H1 (cell line): ENCODE measurements at places on chromosomes 1 and 21.

DNA sequence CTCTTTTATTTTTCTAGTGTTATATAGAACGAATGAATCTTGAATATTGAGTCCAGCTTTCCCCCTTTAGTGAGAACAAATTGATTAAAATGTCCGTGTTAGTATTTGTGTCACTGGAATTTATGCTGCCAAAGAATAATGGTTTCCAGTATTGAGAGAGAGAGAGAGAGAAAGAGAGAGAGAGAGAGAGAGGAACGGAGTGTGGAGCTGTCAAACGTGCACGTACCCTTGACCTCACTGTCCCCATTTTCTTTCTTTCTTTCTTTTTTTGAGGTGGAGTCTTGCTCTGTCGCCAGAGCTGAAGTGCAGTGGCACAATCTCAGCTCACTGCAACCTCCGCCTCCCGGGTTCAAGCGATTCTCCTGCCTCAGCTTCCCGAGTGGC, 70.9 kb upstream of the GREM2 start:
- no peak for DNase-seq

DNA sequence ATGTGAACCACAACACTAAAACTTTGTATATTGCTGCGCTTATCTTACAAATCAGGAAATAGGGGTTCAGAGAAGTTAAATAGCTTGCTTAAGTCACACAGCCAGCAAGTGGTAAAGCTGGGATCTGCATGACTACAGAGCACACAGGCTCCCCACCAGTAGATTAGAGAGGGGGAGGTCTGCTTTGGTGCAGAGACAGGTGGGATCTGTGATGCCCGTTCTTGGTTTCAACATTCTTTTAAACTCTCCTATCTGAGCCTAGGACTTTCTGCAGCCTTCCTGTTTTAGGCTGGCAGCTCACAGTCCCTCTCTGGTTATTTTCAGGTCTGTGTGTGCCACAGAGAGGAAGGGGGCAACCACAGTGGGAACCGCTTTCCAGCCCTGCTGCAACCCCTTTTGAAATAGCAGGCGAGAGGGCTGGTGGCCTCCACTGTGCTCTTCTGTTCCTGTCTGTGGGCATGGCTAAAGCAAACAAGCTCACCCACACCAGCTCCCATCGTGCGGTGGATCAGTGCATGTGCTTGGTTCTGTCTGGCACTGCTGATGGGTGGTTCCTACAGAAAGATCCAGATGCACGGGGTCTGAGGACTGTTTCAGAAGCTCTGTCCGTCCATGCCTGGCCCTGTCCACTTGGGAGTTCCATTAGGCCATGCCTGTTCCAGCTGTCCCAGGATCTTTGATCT, 1.7 kb upstream of the IL6R start:
- DNase-seq, result no peak

GRCh38 chr1:178037510-178038253, 56.2 kb upstream of the RASAL2 start:
- peak; percentile 86 for DNase-seq

GRCh38 chr1:182604175-182605164, at the start of gene RGS16:
Gene RGS16 (minus strand): TSS chr1:182604389. CDS start chr1:182604259, 130 bp downstream.
- no peak for DNase-seq

GRCh38 chr1:43965316-43965715, 4.5 kb upstream of the DPH2 start:
- DNase-seq, result no peak

GRCh38 chr1:211736351-211736915, 61.0 kb upstream of the NEK2 start:
- no peak for DNase-seq

DNA sequence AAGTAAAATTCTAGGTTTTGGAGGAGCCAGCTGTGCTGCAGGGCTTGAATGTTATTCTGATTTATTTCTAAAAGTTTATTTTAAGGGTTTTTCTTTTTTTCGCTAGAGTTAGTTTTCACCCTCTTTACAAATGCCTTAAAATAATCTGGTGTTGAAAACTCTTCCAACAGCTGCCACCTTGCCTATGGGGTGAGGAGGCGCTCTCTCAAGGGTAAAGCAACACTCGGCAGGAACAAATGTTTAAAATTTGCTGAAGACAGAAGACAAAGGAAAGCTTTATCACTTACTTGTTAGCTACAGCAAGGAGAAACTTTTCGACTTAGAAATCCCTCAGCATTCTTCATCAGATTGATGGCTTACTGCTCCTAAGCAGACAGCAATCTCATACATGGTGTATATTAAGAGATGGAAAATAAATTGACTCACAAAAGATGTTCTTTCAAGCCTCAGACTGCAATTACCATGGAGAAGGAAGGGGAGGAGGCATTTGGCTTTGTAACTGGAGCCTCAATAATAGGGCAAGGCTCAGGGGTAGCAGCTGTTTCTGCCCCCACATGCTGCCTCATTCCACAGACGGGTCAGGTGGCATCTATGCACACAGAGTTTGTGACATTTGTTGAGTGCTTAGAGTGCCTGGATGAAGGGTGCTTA, 79.8 kb upstream of the RALGPS2 start:
- DNase-seq, result no peak
